Activated naive CD4-positive, alpha-beta T cell treated with anti-CD3 and anti-CD28 coated beads, Interleukin-2, amount 50 U/mL, for 72 hours (primary cell): ENCODE measurements at places on chromosomes 1 and 21. TPM values are rescaled to one million over a fixed set of nuclear protein-coding genes. Genes with fewer than 3 reads are reported as not detected.

The AKR7A3 gene
- total RNA-seq = 0.93 TPM

The CFAP45 gene
- total RNA-seq = 1.2 TPM

The FBXO2 gene
- total RNA-seq = 1.9 TPM

The LCE1F gene
- total RNA-seq = not detected

The ECM1 gene
- total RNA-seq = 1.6 TPM

The ATP1A2 gene
- not detected for total RNA-seq

The FOXJ3 gene
- total RNA-seq = 52.9 TPM

The MYBPH gene
- total RNA-seq = not detected

The PTPN14 gene
- 4.0 TPM for total RNA-seq

The UBXN11 gene
- 21.0 TPM for total RNA-seq

The TAS1R3 gene
- 0.43 TPM for total RNA-seq

The GPR37L1 gene
- total RNA-seq = not detected
